A549 treated with Hydrocortisone at 1 μM for 4 hours (cell line): ENCODE measurements at places on chromosomes 11 and 22. TPM values are rescaled to one million over a fixed set of nuclear protein-coding genes. Genes with fewer than 3 reads are reported as not detected.

The HPX gene
- 0.48 to 0.66 TPM (median 0.51 TPM) in 5 replicates for total RNA-seq

The SLC22A25 gene
- not detected in 5 replicates for total RNA-seq

The PPP6R2 gene
- 9.1 to 13.3 TPM (median 12.5 TPM) in 5 replicates for total RNA-seq

The SYT9 gene
- total RNA-seq, result 0.07 to 0.22 TPM (median 0.17 TPM) in 5 replicates

The OR8D1 gene
- total RNA-seq, result not detected in 5 replicates

The NRGN gene
- total RNA-seq, result 6.0 to 13.6 TPM (median 10.2 TPM) in 5 replicates

The OSBP2 gene
- total RNA-seq, result 8.3 to 11.0 TPM (median 9.8 TPM) in 5 replicates

The SAA4 gene
- total RNA-seq, result not detected in 5 replicates

The APOL3 gene
- total RNA-seq, result 0.03 to 0.13 TPM in 2 of 5 replicates, not detected in the others

The OR56A1 gene
- not detected in 5 replicates for total RNA-seq

The OR4A16 gene
- total RNA-seq, result not detected in 5 replicates

The IGF2 gene
- total RNA-seq, result 1.6 to 2.9 TPM (median 2.7 TPM) in 5 replicates

The MS4A3 gene
- total RNA-seq, result not detected in 5 replicates

The TTLL1 gene
- 2.0 to 3.3 TPM (median 3.0 TPM) in 5 replicates for total RNA-seq

The NFAM1 gene
- total RNA-seq, result 0.01 TPM in 1 of 5 replicates, not detected in the others

The VSIG10L2 gene
- not detected in 5 replicates for total RNA-seq

The DESI1 gene
- total RNA-seq, result 14.5 to 17.4 TPM (median 16.0 TPM) in 5 replicates

The RBMXL2 gene
- total RNA-seq, result not detected in 5 replicates

The CCDC188 gene
- not detected in 5 replicates for total RNA-seq

The ANKK1 gene
- 0.03 to 0.11 TPM (median 0.05 TPM) in 3 of 5 replicates, not detected in the others for total RNA-seq

The SPA17 gene
- 16.2 to 24.4 TPM (median 18.4 TPM) in 5 replicates for total RNA-seq

The OR4X1 gene
- not detected in 5 replicates for total RNA-seq

The TMEM191C gene
- total RNA-seq, result 0.38 to 1.1 TPM (median 0.69 TPM) in 5 replicates

The MMP12 gene
- 0.06 to 0.14 TPM (median 0.08 TPM) in 3 of 5 replicates, not detected in the others for total RNA-seq

The WT1 gene
- total RNA-seq, result 4.8 to 5.7 TPM (median 5.4 TPM) in 5 replicates

The BACE1 gene
- 8.5 to 11.1 TPM (median 10.9 TPM) in 5 replicates for total RNA-seq
